Smooth muscle cell of the brain vasculature (primary cell): ENCODE measurements at places on chromosomes 7 and 10.

DNA sequence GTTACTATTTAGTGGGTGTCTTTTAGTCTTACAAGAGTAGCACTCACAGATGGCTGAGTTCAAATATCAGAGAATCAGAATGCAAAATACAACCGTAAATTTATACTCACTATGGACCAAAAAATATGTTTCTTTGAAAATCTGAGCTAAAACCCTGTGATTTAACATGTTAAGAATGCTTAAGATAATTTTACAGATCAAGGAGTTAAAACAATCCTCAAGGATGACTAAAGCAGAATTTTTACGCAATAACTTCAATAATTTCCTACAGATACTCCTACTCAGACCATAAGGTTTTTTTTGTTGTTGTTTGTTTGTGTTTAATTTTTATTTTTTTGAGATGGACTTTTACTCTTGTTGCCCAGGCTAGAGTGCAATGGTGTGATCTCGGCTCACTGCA lies 47.9 kb upstream of the CCDC6 start:
- DNase-seq = no peak

DNA sequence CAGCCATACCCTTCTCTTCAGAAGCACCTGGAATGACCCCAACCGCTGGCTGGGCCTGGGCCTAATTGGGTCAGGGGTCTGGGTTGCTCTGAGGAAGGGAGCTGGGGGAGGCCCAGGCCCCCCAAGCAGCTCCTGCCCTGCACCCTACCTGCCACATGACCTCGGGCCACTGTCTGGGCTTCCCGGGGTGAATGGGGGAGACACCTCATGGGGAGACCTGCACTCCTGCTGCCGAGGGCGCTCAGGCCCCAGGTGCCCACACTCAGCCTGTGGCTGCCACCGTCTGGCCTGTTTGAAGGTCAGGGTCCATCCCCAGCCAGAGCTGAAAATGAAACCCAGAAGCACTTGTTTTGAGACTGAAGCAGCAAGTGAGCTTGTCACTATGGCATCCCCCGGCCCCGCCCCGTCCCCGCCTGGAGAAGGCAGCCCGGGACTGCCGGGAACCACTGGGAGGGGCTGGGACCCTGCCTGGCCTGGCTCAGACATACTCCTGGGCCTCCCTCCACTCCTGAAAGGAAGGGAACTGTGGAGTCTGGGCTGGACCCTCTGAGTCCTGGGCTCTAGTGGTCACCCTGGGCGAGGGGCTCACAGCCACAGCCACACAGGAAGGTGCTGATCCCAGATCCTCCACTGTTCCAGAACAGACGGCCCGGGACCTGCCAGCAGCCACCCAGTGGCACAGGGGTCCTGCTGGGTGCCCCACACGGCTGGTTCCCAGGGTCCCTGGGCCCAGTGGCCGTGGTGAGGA lies 7.4 kb upstream of the MICALL2 start:
- no peak for DNase-seq

DNA sequence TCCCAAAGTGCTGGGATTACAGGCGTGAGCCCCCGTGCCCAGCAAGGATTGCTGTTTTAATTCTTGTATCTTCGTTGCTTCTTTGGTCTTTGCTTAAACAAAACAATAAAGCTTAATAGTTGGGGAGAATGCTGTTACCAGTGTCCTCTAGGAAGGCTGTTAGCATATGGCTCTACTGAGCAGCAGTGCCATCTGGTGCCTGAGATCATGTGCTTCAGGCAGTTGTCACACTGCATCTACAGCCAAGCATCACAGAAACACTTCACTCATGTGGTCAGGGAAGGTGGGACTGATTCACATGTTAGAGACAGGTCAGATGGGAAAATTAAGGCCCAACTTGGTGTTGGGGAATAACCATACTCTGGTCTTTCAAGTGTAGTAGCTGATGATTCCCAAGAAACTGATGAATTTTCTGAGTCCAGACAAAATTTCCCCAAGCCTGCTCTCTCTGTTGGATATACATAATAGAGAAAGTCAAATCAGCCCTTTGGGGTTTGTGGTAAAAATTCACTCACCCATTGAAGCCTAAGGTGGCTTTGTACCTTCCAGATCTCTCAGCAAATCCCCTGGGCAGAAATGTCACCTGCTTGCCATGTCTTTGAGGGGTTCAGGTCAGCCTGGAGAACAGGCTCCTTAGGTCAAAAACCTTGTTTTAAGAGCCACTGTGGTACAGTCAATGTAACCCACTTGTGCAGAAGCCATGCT lies 28.4 kb downstream of the UBE2D4 start:
- peak; percentile 20 for DNase-seq

GRCh38 chr10:3786295-3787015 lies 1.4 kb upstream of the KLF6 start:
- no peak for DNase-seq

GRCh38 chr7:4784799-4785198 lies 9.4 kb downstream of the AP5Z1 start:
- no peak for DNase-seq
